ENCODE measurements at places on chromosomes 5 and 9.

DNA sequence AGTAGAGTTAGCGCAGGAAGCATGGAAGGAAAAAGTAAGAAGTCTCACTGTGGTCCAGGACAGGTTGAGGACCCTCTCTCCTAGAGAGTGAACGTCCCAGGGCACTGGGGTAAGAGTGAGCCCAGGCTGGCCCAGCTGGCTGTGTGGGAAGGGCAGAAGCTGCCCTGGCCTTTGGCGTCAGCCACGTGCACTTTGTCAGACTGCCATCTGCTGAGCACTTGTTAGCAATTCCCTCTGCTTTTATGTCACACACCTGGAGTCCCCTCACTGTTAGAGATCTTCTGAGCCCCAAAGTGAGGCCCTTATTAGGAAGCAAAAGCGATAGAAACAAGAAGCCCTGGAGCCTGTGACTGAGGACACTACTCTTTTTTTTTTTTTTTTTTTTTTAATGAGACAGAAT is 79.1 kb downstream of the UGCG start:
- no peak for DNase-seq

GRCh38 chr9:99971410-99971809 is 65.0 kb downstream of the STX17 start:
- DNase-seq = no peak

GRCh38 chr9:126591922-126592321 is 21.8 kb upstream of the LMX1B start:
- DNase-seq = no peak

DNA sequence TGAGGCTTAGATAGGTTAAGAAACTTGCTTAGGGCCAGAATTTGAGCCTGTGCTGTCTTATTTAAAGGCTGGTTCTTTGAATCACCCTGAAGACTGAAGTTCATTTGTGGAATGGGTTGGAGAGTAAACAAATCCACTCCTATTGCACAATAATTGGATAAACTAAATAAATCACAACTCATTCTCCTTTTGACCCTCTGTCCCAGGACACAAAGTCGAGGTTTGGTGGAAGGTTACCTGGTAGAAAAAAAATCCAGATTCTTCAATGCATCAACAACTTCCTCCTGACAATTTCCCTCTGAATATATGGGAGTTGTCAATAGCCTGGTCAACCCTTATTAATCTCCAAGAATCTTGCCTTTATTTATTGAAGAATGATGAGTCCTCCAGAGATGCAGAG is 28.9 kb downstream of the TBC1D2 start:
- no peak for DNase-seq

DNA sequence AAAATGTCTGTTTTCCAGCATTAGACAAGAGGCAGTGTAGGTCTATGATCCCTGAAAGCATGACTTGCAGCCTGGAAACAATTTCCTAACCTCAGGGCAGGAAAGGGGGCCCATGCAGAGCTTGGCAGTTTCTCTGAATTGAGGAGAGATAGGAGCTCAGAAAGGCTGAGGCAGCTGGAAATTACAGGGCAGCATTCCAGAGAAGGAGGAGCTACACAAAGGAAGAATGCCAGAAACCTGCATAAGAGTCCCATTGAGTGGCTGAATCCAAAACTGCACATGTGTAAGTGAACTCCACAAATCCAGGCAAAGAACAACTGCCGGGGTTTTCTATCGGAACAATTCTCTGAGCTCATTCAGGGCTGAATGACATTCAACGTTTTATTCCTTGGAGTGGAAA is 346.8 kb downstream of the PIK3R1 start:
- no peak for DNase-seq

DNA sequence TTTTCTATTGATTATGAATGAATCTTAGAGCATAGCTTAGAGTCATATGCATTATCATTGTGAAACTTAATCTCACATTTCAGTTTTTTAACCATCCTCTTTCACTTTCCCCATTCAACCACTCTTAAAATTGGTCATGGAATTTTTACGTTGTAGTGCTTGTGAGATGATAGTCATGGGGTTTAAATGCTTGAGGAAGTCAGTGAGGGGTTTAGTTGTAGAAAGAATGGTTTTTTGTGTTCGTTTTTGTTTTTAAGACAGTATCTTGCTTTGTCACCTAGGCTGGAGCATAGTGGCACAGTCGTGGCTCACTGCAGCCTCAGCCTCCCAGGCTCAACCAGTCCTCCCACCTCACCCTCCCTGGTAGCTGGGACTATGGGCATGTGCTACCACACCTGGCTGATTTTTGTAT is 19.6 kb downstream of the UGCG start:
- no peak for DNase-seq

DNA sequence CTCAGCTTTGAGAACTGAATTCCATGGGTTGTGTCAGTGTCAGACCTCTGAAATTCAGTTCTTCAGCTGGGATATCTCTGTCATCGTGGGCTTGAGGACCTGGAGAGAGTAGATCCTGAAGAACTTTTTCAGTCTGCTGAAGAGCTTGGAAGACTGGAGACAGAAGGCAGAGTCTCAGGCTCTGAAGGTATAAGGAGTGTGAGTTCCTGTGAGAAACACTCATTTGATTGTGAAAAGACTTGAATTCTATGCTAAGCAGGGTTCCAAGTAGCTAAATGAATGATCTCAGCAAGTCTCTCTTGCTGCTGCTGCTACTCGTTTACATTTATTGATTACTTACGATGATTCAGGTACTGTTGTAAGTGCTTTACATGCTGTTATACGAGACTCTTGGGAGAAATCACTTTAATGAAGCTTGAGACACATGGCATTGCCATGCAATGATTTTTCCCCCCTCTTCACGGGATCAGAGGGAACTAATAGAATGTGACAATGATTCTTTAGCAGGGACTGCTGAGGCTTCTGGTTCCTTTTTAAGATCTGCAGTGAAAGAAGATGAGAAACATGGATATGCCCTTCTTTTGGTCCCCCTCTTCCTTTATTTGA is 63.8 kb downstream of the PTTG1 start:
- DNase-seq = no peak

DNA sequence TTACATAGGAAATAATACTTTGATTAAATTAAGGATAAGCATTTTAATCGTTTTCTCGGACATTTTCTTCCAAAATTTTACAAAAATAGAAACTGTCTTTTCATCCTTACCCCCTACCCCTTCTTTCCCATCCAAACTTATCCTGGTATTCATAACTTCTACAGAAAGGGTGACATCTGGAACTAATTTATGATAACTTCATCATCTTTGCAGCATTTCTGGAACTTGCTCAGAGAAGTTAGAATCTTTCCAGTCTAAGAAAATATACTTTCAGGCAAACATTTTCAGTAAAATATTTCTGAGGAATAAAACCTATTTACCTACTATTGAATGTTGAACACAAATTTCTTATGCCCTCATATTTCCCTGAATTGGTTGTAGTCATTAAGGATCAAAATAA is 309.0 kb downstream of the MAN2A1 start:
- DNase-seq = no peak

GRCh38 chr9:110013064-110013463 is 194.9 kb downstream of the C9orf152 start:
- no peak for DNase-seq
